ENCODE measurements at places on chromosomes 2 and 18.

DNA sequence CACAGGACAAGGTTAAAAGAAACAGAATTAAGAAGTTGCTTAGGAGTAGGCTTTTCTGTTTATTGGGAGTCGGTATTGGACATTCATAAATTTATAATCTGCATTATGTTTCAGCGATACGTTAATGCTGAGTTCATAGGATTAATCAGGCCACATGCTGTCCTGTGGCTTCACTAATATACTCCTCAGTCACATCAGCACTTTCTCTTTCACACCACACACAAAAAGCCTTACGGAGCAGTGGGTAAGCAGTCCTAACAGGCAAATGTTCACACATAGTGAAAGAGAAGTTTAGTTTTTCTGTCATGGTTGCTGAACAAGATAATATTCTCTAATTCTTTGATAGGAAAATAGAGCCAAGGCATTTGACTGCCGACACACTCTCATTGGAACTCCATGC lies 411.7 kb upstream of the RAB12 start:
- no peak for DNase-seq

- DNase-seq = no peak
Observed at GRCh38 chr18:54197747-54198411, 26.6 kb downstream of the MBD2 start.

DNA sequence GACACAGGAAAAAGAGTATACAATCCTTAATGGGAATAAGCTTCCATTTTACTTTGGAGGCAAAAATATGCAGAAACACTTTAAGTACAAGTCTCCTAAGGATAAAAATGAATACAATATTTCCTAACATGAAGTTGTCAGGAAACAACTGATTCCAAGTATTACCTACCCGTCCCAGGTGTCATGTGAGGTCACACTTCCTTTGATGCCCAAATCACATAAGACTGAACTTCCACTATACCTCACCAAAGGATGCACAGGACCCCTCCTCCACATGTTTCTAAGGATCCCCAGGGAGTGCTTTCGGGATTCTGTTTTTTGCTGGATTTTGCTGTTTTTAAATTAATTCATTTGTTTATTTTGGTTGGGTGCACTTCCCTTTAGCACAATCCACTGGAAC lies 438.5 kb upstream of the TCF4 start:
- DNase-seq = no peak

- no peak for DNase-seq
Observed at GRCh38 chr2:75268112-75268511, 68.8 kb upstream of the TACR1 start.

DNA sequence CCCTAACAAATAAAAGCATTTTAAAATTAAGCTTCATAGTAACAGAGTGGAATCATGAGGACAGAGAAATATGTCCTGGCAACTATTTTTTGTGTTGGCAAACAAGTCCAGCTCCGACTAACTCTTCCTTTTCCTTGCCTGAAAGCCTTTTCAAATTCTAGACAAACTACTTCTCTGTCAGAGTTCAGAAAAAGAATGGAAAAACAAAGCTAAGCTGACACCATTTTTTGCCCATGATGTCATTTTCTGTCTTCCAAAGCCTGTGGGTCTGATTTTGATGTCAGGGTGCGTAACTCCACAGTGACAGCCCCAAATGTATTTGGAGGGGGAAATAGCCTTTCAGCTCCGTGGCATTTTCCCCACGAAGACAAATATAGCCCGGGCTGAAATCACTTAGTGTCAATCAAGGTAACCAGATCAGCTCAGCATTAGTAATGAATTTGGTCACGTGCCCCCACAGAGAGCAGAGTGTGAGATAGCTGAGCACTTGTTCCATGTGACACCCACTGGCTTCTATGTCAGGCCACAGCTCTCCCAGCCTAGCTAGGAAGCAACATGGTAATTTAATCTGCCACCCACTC lies 233.0 kb upstream of the SIX2 start:
- peak; percentile 30 for DNase-seq

DNA sequence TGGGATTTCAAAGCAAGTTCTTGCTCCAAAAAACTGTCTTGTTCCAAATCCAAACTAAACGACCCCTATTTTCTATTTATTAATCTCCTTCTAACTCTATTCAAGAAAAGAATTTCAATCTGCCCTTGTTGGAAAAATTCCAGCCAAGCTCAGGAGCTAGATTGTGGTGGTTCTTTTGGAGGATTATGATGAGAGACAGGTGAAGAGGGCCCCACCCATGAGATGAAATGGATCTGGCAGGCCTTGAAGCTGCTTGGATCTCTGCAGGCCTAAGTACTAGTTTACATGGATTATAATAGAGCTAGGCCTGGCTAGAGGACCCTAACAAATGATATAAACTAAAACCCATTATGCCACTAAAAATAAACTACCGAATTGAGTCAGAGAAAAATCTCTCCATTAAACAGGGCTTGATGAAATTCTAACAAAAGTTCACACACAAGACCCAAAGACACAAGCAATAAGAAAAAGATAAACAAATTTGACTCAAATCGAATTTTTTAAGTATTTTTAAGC lies 101.6 kb downstream of the GFPT1 start:
- DNase-seq = no peak

DNA sequence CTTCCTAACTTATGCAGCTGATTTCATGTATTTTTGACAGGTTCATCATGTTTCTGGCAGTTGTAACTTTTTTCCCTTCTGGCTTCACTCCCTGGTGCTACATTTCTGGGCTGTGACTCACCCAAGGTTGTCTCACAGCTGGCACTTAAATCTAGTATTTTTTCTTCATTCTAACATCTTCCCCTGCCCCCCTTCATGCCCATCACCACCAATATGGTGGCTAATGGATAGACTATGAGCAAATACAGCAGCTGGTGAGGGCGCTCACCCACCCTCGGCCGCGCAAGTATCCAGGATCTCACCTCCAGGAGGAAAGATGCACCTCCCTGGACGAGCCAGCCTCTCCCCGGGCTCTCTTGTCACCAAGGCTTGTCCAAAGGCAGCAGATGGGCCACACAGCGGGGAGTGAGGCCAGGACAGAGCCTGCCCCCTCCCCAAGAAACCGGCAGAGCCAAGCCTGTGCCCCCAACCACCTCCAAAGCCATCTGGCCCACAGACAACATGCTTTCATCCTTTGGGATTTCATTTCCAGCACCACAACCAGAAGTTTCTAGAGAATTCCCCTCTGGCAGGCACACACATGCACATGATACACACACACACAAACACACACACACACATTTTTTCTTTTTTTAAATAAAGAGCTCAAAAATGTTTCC lies 39.1 kb downstream of the ATOH8 start:
- DNase-seq = peak; percentile 86
